Ammon's horn (tissue), 1 donor: ENCODE measurements at places on chromosomes 13 and 19.

DNA sequence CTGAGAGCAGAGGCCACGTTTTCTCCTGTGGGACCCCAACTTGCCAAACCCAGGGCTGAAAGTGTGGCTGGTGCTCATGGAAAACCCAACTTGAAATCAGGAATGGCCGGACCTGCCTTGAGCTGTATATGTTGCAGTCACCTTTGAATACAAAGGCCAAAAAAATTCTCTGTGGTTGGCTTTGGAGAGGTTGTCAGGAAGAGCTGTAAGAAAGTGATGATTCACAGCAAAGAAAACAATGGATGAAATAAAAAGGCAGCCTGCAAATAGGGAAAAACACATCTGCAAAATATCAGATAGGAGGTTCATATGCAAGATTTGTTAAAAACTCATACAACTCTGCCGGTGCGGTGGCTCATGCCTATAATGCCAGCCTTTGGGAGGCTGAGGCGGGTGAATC is 715.8 kb downstream of the UQCRFS1 start:
- no peak for DNase-seq

DNA sequence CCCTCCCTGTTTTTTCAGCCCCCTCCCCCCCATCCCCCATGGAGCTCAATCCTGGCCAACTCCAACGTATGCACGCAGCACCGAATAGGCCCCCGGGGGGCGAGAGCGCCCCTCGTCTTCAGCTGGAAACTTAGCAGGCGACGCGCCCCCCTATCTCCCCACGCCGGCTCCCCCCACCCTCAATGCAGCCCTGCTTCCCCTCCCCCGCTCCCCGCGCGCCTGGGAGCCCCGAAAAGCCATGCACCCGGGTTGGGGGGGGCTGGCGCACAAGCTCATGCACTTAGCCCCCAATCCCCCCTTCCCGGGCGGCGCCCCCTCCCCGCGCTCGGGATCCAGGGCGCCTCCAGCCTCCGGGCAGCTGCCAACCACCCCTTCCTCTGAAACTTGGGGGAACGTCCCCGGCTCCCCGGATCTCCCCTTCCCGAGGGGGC is 508 bp downstream of the ZBTB7A start:
- no peak for DNase-seq

DNA sequence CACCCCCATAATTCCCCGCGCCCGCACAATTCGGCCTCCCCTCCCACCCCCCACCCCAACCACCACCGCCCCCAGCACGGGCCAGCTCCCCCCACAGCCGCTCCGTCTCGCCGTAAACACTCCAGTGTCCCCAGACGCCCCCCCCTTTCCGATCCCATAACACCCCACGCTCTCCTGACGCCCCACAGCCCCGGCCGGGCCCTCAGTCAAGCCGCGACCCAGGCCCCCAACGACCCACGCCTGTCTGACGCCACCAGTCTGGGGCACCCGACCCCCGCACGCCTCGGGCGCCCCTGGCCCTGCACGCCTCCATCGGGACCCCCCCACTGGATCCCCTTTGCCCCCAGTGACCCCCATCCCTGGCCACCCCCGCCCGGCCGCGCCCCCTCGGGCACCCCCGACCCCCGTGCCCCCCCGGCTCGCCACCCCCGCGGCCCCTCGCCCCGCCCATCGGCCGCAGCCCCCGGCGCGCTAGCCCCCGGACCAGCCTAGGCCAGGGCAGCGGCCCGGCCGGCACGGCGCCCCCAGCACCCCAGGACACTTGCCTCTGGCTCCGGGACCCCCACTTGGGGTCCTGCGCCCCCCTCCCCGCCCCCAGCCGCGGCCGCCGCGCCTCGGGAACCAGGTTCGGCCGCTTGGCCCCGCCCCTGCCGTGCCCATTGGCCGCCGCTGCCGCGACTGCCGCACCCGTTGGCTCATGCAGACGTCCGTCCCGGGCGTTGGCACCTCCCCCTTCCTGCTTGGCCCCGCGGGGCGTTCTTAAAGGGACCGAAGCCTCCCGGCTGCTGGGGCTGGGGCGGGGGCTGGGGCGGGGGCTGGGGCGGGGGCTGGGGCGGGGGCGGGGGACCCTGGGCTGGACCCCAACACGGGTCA is at the start of gene FKBP8:
Gene FKBP8, minus strand, starts transcription at position 633 of the 873 bp plus-strand sequence. CDS start 1,603 bp downstream, outside the sequence.
- DNase-seq, result peak; percentile 97

DNA sequence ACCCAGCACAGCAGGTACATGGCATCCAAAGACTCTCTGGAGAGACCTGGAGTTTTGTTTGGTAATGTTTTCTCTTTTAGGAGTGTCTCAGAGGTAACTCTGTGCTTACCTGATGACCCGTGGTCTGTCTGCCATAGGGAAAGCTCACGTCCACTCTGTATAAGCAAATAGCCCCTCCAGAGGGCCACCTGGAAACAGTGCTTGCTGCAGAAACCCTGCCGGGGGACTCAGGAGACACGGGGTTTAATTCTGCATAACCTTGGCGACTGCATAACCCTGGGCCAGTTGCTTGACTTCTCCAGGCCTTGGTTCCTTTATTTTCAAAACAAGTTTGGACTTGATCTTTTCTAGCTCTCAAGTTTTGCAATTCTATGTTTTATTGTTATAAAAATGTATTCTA is 187.2 kb upstream of the SOX1 start:
- DNase-seq, result no peak

- no peak for DNase-seq
Observed at GRCh38 chr19:21151460-21151859, 9.6 kb downstream of the ZNF431 start.

GRCh38 chr13:36345438-36346221 is 564 bp downstream of the SPART start:
- peak; percentile 82 for DNase-seq

DNA sequence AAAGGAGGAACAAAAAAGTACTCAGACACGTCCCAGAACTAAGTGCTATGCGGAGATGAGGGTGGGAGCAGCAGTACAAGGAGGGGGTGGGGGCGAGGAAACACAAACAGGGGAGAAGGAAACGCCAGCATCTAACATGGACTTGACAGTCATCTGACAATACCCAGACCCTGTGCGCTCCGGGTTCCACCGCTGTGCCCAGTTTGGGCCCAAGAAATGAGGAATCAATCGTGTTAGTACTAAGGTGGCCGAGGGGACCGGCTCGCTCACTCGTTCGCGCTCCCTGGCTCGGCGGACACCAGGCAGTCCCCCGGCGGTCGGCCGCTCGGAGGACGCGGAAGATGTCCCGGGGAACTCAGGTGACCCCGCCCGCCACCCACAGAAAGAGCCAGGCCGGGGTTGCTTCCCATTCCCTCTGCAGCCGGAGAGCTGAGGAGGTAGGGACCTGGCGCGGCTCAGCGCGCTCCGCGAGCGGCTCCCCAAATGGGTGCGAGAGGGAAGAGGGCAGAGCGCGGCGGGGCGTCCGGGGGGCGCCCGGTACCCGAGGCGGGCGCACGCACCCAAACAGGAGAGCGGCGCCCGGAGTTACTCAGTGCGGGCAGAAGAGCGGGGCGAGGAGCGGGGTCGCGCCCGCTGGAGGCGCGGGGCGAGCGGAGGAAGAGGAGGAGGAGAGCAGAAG is 616 bp downstream of the TSHZ3 start:
- DNase-seq, result no peak

DNA sequence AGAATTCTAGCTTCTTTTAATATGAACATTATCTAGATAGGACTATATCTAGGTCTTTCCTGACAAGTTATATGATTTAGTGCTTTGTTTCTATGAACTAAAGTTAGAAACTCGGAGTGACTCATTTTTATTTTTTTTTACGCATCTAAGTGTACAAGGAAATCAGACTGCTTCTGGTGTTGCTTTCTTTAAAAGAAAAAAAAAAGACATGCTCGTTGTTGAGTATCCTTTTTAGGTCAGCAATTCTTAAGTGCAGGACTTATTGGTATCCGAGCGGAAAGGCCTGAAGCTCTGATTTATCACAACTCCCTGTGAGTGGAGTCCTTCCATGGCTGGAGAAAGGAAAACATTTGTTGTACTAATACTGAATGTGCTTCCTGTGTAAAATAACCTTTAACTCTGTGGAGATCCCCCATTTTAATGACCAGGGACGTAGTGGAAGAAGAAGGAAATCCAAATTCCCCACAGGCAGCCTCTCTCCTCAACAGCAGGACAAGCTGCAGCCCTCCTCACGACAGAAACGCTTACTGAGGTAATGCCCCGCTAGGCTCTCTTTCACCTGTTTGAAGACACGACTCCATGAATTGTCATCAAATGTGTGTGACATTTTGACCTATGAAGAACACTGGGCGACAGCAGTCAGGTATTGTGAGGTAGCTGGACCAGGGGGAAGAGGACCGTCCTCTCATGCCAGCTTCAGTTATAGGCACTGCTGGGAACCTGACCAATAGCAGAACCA is 17.9 kb upstream of the POMP start:
- no peak for DNase-seq

GRCh38 chr13:51562011-51562671 is 22.1 kb upstream of the WDFY2 start:
- peak; percentile 38 for DNase-seq

DNA sequence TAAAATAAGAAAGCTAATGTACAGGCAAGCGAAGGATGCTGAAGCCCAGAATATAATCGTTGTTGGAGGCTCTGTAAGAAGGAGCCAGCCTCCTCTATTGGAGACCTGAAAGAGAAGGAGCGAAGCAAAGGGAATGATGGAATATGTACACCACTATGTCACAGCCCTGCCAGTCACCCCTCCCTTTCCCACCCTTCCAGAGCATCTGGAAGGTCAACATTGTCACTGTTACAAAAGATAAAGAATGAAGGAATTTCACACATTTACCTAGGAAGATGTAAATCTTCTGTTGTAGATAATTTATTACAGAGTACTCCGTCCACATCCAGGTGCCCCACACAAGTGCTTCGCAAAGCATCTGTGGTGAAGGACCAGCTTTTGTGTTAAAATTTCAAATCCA is 39.7 kb upstream of the SACS start:
- no peak for DNase-seq
